Glomerular endothelial cell (primary cell): ENCODE measurements at places on chromosomes 16 and 17. TPM values are rescaled to one million over a fixed set of nuclear protein-coding genes. Genes with fewer than 3 reads are reported as not detected.
A peak's percentile ranks its signal among the peaks of the same experiment; 100 is the strongest.

The JPH3 gene
- 0.23 and 1.0 TPM in 2 replicates for total RNA-seq

The AANAT gene
- total RNA-seq: not detected in 2 replicates

The GPR179 gene
- not detected in 2 replicates for total RNA-seq

The SLC47A1 gene
- 0.29 and 0.35 TPM in 2 replicates for total RNA-seq

The OR2C1 gene
- total RNA-seq: not detected in 2 replicates

The C1QL1 gene
- 0.47 TPM in 1 of 2 replicates, not detected in the other for total RNA-seq

The CDRT15L2 gene
- total RNA-seq: not detected in 2 replicates

The KCNJ12 gene
- total RNA-seq: 0.58 and 1.6 TPM in 2 replicates

The CD68 gene
- 4.1 and 8.8 TPM in 2 replicates for total RNA-seq

The STAT3 gene
- total RNA-seq: 135 and 186 TPM in 2 replicates

GRCh38 chr17:72501404-72502370 lies 380.9 kb downstream of the SOX9 start:
- no peak for DNase-seq

- DNase-seq: no peak
Measured at GRCh38 chr17:6120351-6120750, 50.2 kb downstream of the WSCD1 start.

GRCh38 chr17:55416000-55416399 lies 5.6 kb downstream of the MMD start:
- DNase-seq: no peak

GRCh38 chr16:87723226-87723623 lies 42.6 kb downstream of the KLHDC4 start:
- DNase-seq: peak; percentile 44

DNA sequence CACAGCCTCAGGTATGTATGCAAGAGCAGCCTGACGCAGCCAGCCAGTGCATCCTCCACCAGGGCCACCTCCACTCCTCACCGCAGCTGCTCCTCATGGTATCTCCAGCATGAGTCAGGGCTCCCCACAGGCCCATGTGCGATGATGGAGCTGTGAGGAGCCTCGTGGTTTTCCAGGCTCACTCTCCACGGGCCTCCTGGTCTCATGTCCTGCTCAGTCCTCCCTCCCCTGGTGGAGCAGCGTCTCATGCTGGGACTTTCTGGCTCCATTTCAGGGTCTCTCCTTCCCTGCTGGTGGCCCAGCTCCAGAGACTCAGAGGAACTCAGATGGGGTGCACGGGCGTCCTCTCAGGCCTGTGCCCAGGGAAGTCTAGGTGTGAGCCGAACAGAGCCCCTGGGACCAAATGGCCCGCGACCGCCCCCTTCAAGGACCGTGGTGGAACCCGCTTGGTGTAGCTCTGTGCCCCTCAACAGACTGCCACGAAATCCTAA lies 70.4 kb downstream of the METRNL start:
- no peak for DNase-seq

DNA sequence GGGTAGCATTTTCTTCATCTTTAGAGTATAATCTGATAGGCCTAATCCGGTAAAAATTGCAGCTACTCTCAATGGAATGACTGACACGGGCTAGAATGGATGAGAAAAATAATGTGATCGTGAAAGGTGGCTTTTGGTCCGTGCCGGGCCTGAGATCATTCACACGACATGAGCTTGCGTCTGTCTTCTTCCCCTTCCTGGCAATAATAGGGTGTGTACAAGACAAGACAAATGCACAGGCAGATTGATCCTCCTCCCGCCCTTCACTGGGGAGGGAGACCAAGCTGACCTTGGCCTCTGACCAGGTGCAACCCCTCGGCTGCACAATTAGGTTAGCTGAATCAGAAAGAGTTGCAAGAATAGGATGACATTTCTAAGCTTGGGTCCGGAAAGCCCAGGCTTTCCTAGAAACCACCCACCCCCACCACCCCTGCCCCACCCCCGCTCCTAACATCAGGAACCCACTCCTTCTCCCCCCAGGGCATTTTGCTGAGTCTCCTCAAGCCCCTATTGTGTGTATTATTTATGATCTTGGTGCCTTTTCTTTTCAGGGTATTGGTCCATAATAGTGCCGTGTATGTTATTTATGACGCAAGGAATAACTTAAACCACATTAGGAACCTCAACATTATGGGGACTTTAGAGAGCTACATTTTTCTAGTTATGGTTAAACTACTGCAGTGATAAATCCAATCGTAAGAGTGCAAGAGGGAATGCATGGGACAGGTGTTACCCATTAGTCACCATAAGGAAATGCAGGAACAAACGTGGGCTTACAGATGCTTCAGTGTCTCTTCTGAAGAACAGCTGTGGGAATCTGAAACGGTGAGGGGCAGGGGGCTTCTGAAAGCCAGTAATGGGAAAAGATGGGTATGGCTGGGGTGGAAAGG lies 540.1 kb upstream of the PSMD7 start:
- no peak for DNase-seq

DNA sequence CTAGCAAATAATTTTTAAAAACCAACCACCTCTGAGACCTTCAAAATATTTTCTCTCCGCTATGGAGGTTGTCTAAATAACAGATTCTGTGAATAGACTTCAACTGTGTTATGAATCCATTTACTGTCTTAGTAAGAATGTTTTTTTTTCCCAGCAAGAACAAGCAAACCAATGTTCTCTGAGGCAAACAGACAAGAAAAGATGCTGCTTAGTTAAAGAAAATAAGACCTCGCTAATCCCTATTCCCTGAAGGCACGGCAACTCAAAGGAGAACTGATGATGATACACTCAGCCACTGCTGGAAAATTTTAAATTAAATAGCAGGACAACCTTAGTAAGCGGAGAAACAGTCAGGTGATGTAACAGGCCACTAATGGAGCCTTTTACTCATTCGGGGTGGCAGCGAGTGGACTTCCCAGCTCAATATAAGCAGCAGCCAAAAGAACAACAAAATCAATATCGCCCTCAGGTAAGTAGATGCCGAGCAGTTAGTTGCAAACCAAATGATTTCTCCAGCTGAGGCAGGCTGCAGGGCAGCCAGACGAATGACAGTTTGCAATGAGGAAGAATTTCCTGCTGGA lies 81.8 kb downstream of the CPPED1 start:
- DNase-seq: no peak

GRCh38 chr16:72987480-72987901 lies 60.4 kb downstream of the ZFHX3 start:
- DNase-seq: no peak

GRCh38 chr16:71670537-71670936 lies 44.6 kb downstream of the MARVELD3 start:
- no peak for DNase-seq
